Renal cortical epithelial cell (primary cell): ENCODE measurements at places on chromosomes 6 and 20.
A peak's percentile ranks its signal among the peaks of the same experiment; 100 is the strongest.

DNA sequence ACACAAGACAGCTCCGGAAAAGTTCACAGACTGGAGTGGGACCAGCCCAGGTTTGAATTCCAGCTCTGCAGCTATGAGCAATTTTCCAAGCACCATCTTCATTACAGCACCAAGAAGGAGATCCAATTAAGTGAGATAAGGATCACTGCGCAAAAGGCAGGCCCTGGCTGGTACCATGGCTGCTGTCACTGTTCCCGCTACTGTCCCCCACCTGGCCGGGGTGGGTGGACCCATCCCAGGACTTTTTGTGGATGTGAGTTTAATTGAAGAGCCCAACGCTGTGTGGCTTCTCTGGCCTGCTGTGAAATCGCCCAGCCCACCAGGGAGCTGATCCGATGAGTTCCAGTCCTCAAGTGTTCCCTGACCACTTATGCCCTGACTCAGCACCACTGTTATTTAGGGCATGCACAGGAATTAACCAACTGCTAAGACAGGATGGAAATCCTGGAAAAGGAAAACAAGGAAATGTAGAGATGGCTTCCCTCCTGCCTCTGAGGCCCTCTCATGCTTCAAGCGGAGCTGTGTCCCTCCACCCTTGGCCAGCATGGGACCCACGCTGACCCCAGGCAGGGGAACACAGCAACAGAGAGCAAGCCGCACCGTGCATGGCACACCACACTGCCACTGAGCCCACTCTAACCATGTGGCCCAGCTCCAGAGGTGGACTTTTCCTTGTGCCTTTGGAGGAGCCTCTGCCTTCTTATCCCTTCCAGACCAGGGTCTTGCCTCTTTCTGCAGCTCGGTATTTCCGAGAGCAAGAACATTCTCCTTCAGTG, 150.0 kb upstream of the CST7 start:
- DNase-seq, result peak; percentile 60

DNA sequence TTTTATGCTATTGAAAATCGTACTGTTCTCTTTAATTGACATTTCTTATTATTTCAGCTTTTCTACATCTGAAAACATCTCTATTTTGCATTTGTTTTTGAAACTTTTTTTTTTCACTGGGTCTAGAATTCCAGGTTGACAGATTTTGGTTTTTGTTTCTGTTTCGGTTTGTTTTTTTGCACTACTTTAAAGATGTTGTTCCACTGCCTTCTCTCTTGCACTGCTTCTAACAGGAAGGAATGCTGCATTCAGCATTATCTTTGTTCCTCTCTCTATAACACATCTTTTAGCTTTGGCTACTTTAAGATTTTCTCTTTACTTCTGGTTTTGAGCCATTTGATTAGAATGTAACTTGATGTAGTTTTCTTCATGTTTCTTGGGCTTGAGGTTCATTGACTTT, 20.1 kb upstream of the SLC17A1 start:
- DNase-seq, result no peak

DNA sequence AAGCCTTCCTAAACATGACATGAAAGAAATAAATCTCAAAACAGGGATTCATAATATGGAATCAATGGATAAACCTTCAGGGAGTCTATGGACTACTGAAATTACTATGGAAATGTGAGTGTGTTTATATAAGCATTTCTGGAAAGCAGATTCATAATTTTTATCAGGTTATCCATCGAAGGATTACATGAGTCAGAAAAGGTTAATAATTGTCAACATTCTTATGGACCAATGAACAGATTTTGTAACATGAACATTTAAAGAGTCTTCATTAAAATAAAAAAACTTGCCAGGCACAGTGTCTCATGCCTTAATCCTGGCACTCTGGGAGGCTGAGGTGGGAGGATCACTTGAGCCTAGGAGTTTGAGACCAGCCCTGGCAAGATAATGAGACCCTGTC, 84.8 kb downstream of the AHI1 start:
- peak; percentile 32 for DNase-seq

DNA sequence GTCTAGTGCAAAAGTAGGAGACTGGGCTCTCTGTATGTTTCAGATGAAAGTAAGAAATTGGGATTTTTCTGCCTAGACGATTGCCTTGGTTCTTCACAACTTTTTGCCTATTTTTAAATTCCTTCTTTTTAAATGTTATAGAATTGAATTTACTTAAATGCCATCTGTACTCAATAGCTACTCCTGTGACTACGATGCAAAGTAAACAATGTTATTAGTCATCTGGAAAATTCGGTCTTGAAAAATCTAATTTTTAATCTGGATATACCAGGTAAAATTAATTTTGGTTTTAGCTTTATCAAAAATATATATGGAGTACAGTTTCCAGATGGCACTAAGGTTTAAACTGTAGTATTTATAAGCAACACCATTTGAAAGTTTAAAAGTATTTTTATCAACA, 472.2 kb downstream of the UTRN start:
- DNase-seq, result no peak

DNA sequence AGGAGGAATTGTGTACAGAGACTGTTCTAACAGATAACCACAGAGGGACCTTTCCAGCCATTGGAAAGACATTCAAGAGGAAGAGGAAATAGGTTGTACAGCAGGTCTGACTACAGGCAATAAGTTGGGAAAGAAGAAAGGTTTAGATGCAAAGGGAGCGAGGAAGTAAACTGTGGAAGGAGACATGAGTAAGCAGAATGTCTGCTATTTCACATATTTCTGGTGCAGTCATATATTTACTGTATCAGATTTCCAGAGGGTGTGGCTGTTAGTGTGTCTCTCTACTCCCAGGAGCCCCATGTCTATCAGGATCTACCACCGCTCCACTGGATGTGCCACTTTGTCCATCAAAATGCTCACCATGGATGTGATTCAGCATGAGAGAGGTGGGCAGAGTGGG, 25.9 kb downstream of the MRS2 start:
- DNase-seq, result no peak

GRCh38 chr6:16676978-16677377, 84.3 kb downstream of the ATXN1 start:
- DNase-seq, result peak; percentile 91

DNA sequence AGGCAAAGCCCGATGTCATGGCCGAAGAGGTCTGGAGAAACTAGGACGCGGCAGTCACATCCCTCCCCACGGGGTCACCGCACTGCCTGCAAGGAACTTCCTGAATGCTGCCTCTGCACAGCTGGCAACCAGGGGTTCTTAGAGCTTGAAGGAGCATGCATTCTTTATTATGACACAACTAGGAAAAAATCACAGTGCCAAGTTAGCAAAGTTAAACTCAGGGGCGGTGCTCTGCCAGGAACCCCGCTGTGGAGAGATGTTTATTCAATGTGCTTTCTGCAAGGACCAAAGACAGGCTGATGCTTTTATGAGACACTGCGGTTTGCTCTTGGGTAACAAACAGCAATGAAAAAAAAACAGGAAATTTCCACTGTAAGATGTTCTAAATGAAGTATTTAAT, 287.3 kb upstream of the FOXQ1 start:
- DNase-seq, result peak; percentile 33

DNA sequence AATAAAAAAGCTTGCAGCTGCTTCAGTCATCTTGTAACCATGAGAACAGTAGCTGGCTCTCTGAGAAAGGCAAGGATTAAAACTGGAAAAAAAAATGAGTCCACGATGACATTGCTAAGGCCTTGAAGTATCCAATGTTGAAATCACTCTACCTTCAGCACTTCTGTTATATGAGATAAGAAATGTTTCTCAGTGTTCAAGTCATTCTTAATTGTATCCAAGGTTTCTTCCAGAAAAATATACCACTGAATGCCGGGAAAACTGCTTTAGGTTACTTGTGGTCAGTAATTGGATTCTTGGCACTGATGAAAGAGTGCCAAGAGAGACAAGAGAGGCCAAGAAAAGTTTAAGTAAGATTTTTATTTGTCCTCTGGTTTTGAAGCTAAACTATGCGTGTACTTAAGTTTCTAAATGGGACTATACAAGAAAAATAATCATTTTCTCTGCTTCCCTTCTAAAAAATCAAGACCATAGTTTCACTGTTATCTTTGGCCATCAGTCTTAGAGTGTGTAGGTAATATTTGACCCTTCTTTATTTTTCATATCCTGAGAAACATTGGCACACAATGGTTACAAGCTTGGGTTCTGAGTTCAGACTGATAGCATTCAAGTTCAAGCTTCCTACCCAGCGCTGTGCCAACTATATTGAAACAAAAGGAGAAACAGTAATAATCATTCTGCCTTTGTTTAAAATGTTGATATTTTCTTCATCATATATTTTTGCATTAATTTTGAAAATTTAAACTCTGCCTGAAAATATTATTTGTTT, 84.6 kb downstream of the TRDN start:
- no peak for DNase-seq
